NCI-H226 (cell line): ENCODE measurements at places on chromosomes 7 and 10.

DNA sequence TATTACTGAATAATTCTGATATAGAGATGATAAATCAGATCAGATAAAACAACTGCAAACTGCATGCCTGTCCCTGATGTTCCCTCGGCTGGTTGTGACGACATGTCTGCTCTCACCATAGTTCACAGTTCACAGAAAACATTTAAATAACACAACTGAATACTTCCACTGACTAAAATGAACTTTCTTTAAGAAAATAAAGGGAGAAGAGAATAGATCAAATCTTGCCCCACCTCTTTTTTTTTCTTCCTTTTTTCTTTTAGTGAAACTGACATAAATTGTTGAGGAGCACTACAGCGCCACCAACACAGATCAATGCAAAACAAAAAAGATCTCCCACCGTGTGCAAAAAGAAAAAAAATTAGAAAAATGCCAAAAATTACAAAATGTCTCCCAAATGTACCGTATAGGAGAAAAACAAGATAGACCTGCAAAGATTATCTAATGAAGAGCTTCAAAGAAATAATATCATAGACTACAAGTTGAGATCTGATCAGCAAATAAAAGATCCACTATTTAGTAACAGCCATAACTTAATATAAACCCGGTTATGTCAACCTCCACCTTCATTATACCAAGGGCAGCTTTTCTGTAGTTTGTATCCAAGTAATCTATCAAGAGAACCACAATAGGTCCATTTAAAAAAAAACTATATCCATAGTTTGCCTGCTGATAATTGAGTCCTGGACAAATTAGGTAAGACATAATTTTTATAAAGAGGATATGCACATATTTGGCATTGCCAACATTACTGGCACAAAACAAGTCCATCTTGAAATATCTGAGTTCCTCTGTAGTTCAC, 30.7 kb upstream of the EPC1 start:
- no peak for DNase-seq

DNA sequence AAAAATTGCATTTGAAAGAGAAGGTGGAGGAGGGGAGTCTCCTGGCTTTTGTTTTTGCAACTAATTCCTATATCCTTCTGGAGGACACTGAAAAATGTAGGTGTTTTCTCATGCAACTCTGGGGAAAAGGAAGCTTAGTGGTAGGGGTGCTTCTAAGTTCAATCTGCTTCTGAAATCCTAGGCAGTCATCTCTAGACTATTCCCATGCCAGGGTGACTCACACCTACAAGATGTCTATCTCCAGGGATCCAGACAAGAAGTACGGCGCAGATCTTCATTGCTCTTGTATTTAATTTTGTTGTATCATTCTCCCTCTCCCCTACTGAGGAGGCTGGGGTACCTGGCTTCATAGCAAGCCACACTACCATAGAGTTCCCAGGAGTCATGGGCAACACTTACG, 258.8 kb downstream of the PHF14 start:
- no peak for DNase-seq

DNA sequence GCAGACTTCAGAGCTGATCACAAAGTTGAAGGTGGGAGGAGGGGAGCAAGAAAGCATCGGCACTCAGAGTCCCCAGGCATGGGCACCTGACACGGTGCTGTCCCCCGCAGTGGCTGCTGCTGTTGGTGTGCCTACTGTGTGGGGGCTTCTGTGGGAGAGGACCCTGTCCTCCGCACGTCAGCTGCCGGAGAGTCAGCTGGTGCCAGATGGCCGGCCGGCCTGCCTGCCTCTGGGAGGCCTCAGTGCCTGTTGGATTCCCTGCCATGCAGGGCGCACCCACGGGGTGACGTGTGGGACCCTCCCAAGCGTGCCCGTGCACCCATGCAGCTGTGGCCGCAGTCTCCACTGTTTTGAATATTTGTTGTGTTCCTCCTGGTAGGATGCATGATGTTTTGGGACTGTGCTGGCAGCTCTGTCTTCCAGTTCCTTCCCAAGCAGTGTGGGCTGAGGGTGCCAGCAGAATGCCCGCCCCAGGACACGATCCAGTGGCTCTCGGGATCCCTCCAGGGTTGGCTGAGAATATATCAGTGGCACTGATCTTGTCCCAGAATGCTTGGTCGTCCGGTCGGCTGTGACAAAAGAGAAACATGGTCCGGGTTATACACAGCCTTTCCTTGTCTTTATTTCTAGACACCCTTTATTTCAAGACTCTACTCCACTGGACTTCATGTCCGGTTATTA, 185.6 kb downstream of the MGMT start:
- no peak for DNase-seq

GRCh38 chr10:26335574-26336093, 102.5 kb upstream of the APBB1IP start:
- no peak for DNase-seq

DNA sequence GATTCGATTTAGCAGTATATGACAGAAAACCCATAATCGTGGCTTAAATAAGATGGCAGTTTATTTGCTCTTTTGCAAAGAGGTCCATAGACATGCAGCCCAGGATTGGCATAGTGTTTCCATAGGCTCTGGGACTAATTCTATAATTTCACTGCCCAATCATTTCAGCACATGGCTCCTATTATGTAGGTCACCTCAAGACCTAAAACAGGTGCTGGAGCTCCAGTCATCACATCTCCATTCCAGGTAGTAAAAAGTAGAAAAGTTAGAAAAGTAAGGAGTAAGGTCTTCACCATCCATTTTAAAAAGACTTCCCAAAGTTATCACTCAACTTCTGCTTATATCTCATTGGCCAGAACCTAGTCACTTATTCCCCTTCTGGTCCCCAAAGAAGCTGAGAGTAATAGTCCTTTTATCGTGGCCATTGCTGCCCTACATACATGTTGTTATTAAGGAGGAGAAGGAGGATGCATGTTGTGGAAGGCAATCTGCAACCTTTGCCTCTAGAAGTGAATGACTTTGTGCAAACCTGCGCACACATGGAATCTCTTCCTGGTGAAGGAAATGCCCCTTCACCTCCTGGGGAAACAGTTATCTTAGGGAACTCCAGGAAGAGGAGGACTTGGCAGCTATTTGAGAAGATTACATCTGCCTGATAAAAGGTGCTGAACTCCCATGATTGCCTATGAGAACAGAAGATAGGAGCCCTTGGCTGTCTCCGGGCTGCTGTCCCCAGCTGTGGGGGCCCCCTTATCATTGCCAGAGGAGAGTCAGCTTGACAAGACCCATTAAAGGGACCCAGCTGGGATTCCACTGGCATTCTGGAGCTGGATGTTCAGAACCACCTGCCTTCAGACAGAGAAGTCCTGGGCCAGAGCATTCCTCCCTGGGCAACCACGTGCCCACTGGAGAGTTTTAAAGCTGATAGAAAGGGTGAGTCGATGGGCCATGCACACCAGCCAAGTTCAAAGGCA, 330.6 kb upstream of the ZMIZ1 start:
- DNase-seq: no peak

- no peak for DNase-seq
Measured at GRCh38 chr10:15455456-15455855, 84.4 kb upstream of the FAM171A1 start.

- DNase-seq: no peak
Measured at GRCh38 chr10:12491491-12491890, 142.1 kb downstream of the CAMK1D start.

GRCh38 chr10:30455816-30456215, 21.8 kb downstream of the MAP3K8 start:
- no peak for DNase-seq

GRCh38 chr7:1004018-1004852, 21.3 kb downstream of the CYP2W1 start:
- DNase-seq: no peak

- no peak for DNase-seq
Measured at GRCh38 chr10:122939133-122939855, 14.7 kb downstream of the C10orf88 start.

DNA sequence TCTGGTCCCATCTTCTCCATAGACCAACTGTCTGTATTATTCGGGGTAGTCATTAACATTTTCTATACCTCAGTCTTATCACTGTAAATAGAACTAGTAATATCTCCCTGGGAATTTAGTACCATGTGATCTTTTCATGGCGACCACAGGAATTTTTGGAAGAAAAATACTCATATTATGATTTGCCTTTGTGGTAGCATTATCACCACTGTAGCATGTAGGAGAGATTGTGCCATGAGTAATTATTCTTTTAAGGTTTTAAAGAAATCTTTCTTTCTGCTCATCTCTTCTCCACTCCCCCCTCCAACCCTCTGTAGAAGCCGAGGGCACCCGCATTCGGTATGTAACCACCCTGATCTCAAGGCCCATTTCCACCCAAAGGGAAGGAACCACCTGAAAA, 25.0 kb downstream of the ZNF365 start:
- no peak for DNase-seq

GRCh38 chr7:155962968-155963300, 150.7 kb upstream of the SHH start:
- no peak for DNase-seq

- DNase-seq: no peak
Measured at GRCh38 chr7:146150153-146150552, 33.6 kb downstream of the CNTNAP2 start.

DNA sequence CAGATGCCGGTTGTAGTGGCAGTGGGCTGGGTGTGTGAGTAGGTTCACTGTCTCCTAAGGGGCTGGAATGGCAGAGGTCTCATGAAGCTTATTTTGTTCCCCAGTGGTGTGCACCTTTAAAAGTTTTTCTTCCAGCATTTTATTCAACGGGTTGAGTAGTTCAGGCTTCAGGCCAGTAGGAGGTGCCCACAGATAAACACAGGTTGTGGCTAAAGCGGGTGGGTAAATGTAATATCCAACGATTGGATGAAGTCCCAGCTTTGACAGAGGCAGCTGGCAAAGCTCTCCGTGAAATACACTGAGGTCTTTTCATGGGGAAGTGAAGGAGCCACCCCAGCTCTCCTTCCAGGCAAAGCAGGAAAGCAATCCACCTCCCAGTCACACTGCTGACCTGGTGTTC, 339.8 kb upstream of the LRRTM3 start:
- no peak for DNase-seq

GRCh38 chr7:116988363-116988989, 35.2 kb downstream of the ST7 start:
- DNase-seq: no peak

DNA sequence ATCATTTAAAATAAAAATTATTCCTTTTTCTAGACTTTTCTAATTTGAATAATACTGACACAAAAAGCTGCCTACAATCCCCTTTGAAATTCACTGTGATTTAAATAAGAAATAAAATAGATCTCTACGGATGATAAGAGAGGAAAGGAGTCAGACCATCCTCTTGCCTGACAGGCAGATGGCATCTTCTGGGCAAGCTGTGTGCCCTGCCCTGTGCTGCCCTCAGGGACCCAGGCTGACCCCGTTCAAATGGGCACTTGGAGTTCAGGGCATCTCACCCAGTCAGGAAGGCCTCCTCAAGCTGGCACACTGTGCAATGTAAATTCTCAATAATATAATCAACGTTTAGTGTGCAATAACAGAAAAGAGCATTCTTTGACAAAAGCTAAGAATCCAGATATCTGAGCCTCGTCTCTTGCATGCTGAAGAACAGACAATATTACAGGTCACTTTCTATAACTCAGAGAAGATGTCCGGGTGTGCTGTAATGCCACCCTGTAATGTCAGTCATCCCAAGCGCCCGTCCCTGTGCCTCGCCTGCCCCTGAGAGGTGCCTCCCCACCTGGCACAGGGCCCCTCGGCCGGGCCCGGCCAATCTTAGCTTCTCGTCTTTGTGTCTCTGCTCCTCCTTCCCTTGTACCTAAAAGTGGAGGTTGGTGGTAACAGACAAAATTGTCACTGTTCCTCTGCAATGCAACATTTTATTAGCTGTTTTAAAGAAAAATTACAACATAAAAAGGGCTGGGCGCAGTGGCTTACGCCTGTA, 263.3 kb downstream of the COBL start:
- DNase-seq: no peak

- no peak for DNase-seq
Measured at GRCh38 chr7:142739923-142740492, 9.3 kb upstream of the PRSS1 start.
